ENCODE measurements at places on chromosomes 3 and 15.

- no peak for DNase-seq
Measured at GRCh38 chr15:31228980-31229826, 97.4 kb upstream of the KLF13 start.

GRCh38 chr3:46668116-46668515 is 25.4 kb downstream of the ALS2CL start:
- DNase-seq: no peak

- DNase-seq: no peak
Measured at GRCh38 chr15:86375733-86376280, 296.1 kb downstream of the AGBL1 start.

- no peak for DNase-seq
Measured at GRCh38 chr3:148681080-148681479, 16.6 kb upstream of the AGTR1 start.

DNA sequence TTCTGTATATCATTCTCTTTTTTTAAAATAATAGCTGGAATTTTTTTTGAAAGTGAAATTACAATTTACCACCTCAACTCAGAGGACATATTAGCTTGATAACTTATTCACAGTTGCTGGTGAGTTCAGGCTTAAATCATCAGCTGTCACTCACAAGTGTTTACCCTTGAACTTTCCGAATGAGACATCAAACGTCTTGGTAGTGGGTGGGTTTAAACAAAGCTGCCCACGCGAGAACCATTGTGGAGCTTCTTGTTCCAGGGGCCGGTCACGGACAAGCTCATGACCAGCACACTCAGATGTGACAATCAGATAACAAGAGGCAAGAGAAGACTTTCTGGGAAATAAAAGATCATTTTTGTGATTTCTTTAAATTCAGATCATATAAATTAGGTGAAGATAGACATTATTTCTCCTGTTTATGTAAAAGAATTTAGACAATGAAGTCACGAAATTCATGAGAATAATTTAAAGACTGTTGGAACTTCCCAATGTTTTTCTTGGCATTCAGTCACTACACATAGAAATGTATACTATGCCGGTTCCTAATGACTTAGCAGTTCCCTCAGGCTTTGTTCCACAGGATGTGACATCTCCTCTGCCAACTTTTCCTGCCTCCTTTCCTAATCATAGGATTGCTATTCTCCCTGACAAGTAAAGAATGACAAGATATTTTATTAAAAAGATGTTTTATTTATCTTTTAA is 29.3 kb downstream of the BTD start:
- DNase-seq: peak; percentile 67
